ENCODE measurements at places on chromosomes 2 and 18.

GRCh38 chr2:29164091-29164846, 49.1 kb downstream of the CLIP4 start:
- DNase-seq: no peak

GRCh38 chr2:149056541-149057255, 18.2 kb downstream of the LYPD6B start:
- no peak for DNase-seq

DNA sequence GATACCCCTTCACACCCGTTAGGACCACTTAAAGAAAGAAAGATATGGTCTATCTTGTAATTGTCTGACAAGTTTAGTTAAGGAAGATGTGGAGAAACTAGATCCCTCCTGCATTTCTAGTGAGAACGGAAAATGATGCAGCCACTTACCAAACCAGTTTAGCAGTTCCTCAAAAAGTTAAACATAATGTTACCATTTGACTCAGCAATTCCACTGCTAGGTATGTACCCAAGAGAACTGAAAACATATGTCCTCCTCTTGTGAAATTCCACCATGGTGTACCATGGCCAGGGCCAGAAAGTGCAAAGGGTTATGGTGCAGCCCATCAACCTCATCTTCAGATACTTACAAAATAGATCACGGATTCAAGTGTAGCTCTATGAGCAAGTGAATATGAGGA, 79.0 kb upstream of the ID2 start:
- DNase-seq: no peak

DNA sequence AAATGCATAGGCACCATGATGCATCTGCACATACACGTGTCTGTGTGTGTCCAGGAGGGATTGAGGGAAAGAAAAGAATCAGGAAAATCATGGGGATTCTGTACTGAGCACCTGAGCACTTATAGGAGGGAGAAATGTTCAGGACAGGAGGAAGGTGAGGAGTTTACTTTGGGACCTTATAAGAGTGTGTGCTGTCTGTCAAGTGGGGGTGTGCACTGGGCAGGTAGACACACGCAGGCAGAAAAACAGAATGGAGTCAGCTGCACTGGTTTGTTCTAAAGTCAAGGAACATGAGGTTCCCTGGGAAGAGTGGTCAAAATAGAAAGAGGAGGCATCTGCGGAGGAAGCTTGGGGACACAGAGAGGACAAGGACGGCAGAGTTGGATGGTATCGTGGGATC, 92.2 kb upstream of the KCTD1 start:
- no peak for DNase-seq

DNA sequence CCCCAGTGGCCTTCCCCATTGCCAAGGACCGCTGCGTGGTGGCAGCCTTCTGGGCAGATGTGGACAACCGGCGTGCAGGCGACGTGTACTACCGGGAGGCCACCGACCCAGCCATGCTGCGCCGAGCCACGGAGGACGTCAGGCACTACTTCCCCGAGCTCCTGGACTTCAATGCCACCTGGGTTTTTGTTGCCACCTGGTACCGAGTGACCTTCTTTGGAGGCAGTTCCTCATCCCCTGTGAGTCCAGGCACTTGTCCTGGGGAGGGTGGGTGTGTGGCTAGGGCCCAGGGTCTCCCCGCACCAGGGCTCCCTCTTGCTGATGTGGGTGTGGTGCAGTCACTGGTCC, 31.9 kb downstream of the SNED1 start:
- DNase-seq: no peak

DNA sequence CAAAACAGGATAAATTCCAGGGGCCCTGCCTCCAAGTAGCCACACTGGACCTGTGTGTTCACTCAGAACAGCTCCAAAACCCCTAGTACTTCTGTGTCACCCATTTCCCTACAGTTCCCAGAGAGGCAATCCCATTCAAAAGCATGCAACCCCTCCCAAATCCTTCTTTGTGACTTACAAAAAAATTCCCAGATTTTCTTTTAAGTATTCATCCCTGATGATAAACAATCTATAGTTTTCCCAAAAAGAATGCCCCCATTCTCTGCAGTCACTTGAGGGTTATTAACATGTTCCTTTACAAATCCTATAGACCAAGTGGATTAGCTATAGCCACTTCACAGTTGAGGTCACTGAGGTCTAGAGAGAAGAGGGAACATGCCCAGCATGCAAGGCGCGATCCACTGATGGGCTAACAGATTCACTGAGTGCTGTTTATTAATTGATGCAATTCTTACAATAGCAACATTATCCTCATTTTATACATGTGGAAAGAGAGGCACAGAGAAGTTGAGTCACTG, 85.4 kb downstream of the MYL12B start:
- no peak for DNase-seq

DNA sequence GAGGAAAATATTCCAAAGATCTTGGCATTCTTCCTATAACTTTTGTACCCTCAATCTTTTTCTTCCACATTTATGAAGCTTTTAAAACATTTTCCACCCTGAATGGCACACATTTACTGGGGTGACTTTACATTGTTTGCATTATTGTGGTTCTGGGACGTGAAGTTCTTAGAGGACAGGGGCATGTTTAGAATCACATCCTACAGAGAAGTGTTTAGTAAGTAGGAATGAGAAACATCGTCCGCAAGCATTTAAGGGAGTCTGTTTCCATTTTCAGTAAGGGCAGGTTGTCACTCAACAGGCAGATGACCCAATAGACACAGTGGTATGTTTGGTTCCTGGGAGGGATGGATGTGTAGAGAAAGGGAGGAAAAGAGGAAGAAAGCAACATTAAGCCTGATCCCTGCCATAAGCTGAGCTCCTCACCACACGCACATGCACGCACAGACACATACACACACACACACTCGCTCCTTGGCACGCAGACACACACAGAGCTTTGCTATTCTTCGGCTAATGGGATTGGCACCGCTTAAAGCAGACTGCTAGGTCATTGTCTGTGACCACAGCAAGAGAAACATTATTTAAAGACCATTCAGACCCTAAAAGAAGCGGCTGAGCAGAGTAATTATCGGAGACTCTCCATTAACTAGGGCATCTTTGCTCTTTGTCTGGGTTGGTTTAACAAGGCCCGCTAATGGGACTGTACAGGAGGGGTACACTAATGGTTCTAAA, 14.2 kb upstream of the PLEKHM3 start:
- DNase-seq: no peak

DNA sequence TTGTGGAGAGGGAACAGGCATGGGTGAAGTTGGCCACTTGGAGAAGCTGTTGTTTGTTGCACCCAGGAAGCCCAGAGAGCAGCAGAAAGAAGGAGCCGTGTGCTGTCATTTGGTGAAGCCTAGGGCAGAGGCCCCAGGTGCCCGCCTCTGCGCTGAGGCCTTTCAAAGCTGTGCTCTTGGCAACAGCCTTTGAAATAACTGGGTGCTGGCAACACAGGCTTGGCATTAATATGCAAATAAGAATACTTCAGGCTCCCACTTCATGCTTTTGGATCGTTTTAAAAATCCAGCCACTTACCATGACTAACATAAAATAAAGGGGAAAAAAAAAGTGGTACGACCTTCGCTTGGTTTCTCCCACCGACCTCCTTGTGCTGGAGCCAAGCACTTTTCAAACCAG, 41.1 kb downstream of the DHRS9 start:
- no peak for DNase-seq
